WTC11 (cell line): ENCODE measurements at places on chromosomes 7 and 10. TPM values are rescaled to one million over a fixed set of nuclear protein-coding genes. Genes with fewer than 3 reads are reported as not detected.

DNA sequence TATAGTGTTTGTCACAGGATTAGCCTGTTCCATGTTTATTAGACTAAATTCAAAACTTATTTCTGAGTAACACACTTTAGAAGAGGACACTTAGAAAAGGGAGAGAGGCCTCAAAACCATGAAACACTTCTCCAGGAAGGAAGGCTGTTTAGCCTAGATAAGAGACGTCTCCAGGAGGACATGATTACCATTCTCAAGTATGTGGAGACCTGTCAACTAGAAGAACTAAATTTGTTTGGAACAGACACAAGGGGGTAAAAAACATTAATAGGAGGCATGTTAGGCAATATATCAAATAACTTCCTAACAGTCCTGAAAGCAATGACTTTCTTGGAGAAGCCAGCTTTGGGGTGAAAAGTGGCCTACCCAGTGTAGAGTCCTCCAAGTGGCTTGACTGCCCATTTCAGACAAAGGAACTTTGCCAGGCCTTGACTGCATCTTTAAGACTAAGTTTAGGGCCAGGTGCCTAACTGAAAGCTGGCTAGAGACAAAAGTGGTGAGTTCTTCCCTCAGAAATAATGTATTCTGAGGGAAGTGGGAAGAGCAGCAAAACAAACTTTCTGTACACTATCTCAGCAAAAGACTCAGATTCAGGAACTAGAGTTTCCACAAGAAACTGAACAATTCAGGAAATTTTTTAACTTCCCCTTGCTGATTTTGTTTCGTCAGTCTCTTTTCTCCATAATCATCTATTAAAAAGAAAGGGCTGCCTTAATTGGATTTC is 11.8 kb downstream of the NCOA4 start:
- DNase-seq: no peak

DNA sequence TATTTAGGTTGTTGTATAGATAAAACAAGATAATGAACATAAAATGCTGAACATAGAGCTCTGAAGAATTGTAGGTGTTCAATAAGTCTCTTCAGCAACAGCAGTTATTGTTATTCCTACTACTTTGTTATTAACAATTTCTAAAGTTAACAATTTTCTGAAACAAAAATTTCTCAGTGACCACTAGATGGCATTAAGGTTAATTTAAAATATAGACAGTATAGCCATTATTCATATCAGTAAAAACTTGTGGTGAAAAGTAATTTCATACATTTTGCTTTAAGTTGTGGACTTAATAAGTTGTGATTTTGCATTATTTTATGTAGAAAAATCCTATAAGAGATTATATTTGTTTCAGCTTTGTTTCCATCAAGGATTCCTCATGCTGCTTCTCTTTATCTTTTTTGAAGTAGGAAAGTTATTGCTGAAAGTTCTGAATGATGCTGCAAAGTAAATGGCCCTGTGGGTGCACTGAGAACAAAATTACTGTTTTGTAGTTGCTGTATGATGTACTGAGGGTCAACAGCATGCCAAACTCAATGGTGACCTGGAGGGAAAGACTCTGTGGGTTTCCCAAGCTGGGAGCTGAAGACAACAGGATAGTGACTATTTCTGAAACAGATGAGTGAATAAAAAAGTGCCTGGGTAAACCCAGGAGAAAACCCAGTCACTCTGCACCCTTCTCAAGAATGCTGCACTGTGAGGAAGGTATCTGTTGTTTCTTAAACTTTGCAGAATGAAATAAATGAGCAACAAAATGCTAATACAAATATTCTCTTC is 253.6 kb downstream of the KIF20B start:
- no peak for DNase-seq

- no peak for DNase-seq
Measured at GRCh38 chr10:33045421-33045820, 87.4 kb upstream of the ITGB1 start.

- DNase-seq: peak; percentile 82
Measured at GRCh38 chr7:155190688-155191087, 107.0 kb upstream of the INSIG1 start.

DNA sequence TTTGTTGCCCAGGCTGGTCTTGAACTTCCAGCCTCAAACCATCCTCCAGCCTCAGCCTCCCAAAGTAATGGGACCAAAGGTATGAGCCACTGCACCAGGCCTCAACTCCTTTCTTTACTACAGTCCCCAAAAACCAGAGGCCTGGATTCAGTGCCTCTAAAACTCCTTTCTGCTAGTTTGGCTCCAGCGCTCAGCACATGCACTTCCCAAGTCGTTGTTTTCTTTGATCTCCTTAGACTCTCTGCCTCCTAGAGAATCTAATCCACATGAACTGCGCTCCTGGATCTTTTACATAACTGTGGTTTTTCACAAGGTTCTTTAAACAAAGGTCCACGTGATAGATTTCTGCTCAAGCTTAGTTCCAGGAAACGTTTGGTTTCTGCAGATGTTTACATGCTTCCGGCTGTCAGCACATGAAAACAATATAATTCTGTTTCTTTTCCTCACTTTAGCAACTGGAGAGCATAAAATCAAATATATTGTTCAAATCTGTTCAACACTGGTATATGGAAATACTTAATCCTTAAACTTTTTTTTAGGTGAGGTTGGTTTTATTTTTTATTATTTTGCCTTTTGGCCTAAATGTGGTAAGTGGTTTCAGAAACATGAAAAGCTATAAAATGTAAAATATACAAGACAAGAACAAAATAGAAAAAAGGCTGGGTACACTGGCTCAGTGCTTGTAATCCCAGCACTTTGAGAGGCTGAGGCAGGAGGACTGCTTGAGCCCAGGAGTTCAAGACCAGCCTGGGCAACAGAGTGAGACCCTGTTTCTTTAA is 270.5 kb upstream of the MKLN1 start:
- DNase-seq: no peak

GRCh38 chr7:91212582-91212981 is 51.7 kb upstream of the FZD1 start:
- no peak for DNase-seq

The SUN1 gene
- total RNA-seq: 149 to 158 TPM (median 156 TPM) in 3 replicates

The H2BK1 gene
- 0.87 TPM in 1 of 3 replicates, not detected in the others for total RNA-seq
